ENCODE measurements at places on chromosomes 12 and 14.

DNA sequence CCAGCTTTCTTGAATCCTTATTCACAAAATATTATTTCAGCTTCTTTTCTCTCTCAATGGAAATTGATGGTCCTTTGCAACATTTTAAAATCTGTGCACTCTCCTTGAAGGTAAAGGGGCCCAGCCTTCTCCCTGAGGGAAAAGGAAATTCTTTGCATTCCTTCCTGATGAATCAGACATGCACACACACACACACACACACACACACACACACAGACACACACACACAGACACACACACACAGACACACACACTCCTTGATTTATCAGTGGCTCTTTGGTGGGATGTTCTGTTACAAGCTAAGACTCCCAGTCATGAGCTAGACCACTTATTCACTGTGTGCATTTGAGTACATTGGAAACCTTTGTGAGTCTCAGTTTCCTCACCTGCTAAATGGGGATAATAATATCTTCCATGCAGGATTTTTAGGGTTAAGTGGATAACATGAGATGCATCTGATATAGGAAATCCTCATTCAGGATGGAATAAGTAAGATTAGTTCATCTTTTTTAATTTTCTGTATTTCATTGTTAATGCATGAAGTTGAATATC, 45.1 kb upstream of the HMGA2 start:
- DNase-seq: no peak

- no peak for DNase-seq
These were observed 1.1 kb upstream of the MBD6 start for GRCh38 chr12:57521525-57522010.

DNA sequence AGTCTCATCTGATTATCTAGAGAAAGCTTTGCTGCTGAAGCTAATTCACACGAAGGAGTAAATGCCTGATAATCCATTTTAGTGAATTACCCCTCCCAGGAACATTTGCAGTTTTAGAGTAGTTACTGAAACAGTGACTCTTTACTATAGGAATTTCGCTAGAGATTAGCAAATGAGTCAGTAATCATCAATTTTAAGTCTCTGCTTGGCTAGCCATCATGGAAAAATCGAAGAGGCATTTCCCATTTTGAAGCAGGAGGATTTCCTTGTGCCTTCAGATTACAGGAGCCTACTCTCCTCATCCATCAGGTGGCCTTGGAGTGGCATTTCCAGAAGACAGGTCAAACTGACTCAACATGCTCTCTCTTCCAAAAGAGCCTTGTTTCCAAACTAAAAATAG, 154.5 kb downstream of the EGLN3 start:
- no peak for DNase-seq

DNA sequence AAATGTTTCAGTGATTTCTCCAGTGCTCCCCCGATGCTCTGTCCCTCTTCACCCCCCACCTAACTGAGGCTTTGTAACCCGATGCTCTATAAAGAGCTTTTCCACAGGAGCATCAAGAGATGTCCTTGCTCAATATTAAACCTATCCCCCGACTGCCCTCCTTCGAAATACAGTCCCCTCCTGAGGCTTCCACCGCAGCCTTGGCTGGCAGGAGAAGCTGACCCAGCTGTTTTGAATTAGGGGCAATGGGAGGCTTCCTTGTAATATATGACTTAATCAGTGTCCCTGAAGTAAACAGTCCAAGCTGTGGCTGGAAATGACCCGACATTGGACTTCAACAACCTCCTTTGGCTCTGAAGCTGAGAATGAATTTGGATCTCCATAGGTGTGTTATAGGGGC, 62.4 kb downstream of the TMEM30B start:
- no peak for DNase-seq

DNA sequence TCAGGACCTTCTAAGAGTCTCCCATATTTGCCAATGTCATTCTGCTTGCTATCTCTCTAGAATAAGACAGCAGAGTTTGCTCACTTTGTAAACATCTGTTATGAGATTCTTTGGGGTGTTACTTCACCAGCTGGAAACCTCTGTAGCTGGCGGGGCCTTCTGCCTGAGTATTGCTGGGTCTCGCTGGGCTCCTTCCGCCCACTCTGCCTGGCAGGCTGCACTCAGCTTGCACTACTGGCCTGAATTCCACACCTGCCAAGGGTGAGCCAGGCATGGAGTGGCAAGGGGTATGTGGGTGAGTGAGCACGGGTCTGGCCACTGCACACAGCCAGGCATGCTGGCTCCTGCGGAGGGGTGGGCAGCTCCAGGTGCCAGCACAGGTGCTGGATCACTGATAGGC, 267.3 kb upstream of the PDE3A start:
- no peak for DNase-seq

GRCh38 chr12:111773801-111774551, 7.2 kb downstream of the ALDH2 start:
- no peak for DNase-seq

DNA sequence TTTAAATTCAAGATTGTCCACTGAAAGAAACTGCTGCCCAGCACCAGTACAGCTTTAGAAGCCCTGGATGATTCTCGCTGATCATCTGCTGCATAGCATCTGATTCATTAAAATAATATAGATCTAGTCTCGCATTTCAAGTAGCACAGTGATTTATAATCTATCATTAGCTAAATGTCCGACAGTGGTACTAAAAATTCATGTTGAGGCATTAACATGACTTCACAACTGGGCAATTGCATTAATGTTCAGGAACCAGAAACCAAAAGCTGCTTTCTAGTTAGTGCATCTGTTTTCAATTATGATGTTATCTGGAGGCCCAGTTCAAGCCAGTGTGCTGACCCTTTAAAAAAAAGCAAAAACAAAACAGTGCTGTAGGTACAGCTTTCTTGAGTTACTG, 1987.2 kb upstream of the SEL1L start:
- no peak for DNase-seq

- DNase-seq: no peak
These were observed at the start of gene ABCC9 for GRCh38 chr12:21940549-21941505. Gene ABCC9, minus strand, starts transcription at chr12:21941426. Its CDS starts 4,752 bp downstream, at chr12:21936674.

DNA sequence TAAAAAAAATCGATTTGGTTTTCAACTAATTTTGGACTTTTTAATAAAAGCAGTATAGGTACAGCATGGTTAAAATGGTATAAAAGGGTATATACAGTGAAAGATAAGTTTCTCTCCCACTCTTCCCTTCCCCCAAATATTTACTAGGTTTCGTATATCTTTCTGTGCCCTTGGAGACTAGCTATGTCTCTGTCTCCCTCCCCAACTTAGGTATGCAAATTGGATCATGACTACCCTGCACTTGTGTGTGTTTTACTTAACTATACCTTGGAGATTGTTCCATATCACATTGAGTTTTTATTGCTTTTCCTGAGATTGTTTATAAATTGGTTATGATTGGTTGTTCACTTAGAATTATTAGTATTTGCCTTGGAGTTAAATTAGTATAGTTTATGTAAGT, 19.4 kb downstream of the AEBP2 start:
- no peak for DNase-seq
